Kidney capillary endothelial cell (primary cell): ENCODE measurements at places on chromosomes 12 and 14.

- no peak for DNase-seq
These were observed 10.2 kb downstream of the DLST start for GRCh38 chr14:74891870-74892269.

GRCh38 chr12:97046901-97047300 lies 139.8 kb downstream of the NEDD1 start:
- no peak for DNase-seq

GRCh38 chr12:103013741-103014300 lies 56.3 kb downstream of the ASCL1 start:
- no peak for DNase-seq

- DNase-seq, result no peak
These were observed 222.9 kb upstream of the SLC16A7 start for GRCh38 chr12:59372956-59373355.

DNA sequence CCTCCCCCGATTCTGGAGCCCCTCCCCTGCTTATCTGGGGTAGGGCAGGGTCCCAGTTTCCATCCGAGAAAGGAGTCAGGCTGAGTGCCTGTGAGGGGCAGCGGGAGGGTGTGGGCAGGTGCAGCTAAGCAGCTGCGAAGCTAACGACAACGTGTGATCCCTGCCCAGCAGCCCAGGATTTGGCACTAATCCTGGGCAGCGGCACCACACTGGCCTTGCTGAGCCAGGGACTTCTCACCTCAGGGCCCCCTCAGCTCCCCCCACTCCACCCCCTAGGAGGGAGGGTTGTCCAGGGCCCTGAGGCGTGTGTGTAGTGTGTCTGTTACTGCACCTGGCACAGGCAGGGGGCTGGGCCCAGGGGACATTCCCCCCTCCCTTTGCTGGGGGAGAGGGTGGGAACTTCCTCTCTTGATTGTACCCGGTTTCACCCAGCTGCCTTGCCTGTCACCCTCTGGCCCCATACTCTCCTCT lies 1.8 kb downstream of the SMIM41 start:
- DNase-seq, result no peak

- no peak for DNase-seq
These were observed 32.4 kb downstream of the PLEKHG7 start for GRCh38 chr12:92735131-92735721.

DNA sequence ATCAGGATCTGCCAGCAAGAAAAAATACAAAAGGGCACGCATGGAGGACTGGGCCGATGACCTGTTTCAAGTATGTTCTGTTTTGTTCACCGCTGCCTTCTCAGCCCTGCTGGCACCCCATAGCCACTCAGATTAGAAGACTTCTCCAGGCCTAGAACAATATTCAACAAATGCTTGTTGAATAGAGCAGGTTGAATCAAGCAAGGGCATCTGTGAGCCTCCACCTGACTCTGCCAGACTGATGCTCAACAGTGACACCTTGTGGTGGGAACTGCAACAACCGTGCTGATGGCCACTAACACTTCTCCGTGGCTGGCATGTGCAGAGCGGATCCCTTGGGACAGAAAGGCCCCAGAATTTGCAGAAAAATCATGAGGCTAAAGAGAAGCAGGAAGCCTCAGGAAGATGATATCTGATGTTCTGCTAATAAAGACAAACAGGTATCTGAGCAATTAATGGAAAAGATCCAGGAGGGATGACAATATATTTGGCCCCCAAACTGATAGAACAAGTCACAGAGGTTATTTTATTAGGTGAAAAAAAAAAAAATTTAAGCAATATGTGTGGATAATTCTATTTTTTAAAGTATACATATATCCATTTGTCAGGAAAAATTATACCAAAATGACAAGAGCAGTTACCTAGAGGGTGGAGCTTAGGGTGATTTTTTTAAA lies 114.3 kb downstream of the KSR2 start:
- DNase-seq, result peak; percentile 53

DNA sequence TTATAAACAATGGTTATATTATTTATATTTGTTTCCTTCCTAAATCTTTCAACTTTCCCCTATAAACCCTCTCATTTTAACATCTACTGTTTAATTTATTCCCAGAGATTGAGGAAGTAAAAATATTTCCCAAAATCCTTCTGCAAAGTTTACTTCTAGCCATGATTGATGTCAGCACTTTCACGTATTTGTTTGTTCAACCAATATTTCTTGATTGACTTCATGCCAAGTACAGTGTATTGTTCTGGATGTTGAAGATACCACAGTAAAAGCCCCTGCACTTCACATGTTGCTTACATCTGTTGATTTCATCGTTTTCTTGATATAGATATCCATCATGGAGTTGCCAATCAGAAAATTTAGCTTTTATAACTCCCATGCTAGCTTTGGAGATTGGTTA lies 81.8 kb downstream of the TTLL5 start:
- DNase-seq, result no peak

GRCh38 chr14:77914073-77914721 lies 114.3 kb downstream of the ADCK1 start:
- no peak for DNase-seq

GRCh38 chr12:19482551-19483109 lies 43.3 kb downstream of the AEBP2 start:
- DNase-seq, result no peak

- no peak for DNase-seq
These were observed 248.1 kb upstream of the SOX5 start for GRCh38 chr12:24197532-24197931.

- DNase-seq, result peak; percentile 61
These were observed 195.4 kb downstream of the DUSP6 start for GRCh38 chr12:89156862-89157262.
